ENCODE measurements at places on chromosomes 6 and 20. TPM values are rescaled to one million over a fixed set of nuclear protein-coding genes. Genes with fewer than 3 reads are reported as not detected.

DNA sequence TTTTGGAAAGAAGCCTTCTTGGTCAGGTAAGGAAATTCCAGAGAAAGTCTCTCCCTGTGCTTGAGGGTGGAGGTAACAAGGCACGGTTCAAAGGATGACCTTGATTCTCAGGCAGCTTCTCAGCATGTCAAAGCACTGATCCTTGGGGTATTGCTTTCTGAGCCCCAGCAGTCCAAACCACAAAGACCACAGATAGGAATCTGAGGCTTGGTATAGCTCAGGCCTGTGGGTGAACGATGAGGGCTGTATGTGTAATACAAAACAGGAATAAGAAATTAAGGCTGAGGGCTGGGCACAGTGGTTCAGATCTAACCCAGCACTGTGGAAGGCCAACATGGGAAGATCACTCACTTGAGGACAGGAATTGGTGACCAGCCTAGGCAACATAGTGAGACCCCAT, 70.2 kb upstream of the SLC22A1 start:
- no peak for DNase-seq

- DNase-seq, result peak; percentile 8
These were observed 125.3 kb downstream of the ATXN1 start for GRCh38 chr6:16635810-16636602.

DNA sequence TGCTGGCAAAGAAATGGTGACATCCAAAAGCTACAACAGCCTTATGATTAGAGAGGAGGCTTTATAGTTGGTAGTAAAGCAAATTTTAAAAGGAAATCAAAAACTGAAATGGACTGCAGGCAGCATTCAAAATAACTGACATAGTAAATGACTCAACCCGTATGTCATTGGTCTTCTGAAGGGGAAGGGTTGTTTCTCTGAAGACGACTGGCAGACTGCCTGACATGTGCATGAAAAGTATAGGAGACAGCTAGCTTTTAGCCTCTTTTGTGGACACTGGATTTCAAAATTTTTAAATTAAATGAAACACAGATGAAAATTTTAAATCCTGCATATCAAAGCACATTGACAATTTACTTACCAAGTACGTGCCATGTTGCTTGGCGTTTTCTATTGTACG, 90.7 kb downstream of the TRMT6 start:
- DNase-seq, result no peak

DNA sequence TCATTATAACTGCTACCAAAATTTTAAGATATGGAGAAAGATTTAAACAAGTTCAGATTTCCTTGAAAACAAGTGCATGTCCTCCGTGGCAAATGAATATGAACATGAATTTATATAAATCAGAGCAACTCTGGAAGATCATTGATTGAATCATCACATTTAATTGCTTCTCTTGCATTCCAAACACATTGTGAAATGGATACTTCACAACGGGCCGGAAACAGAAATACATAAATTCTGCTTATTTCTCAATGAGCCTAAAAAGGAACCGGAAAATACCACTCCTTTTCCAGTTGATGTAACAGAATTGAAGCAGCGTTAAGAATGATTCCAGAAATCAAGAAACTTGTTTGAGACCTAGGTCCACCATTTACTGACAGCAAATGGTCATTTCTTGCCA, 134.6 kb upstream of the BTN3A2 start:
- DNase-seq, result no peak

DNA sequence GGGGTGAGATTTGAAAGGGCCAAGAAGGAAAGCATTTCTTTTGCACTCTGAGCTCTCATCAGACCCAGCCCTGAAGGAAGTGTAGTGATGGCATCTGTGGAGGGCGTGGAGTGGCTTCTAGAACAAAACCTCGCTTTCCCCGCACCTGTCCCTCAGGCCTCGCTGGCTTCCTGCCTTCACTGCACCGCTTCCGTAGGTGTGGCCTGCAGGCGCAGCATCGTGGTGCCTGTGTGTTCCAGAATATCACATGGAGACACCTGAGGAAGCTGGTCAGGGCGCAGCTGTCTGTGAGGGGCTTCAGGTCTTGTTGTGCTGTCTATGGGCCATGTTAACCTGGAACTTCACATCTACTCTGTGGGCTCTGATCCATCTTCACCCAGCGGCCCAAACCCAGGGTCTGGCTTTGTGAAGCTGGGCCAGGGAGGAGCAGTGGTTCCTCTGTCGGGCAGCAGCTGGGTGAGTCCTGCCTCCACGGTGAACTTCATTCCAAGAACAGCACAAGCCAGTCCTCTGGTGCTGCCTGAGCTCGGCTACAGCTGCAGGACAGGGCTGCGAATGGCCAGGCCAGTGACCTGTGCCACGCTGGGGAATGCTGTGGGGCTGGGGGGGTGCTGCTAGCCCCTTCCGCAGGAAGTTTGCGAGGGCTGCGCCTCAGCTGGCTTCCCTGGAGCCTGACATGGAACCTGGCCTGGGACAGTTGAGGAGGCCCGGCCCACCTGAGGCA, 40.9 kb downstream of the DSTN start:
- no peak for DNase-seq

GRCh38 chr6:148776321-148777308, 29.8 kb downstream of the UST start:
- no peak for DNase-seq

- DNase-seq, result no peak
These were observed 206.0 kb downstream of the CD109 start for GRCh38 chr6:73901986-73902385.

- no peak for DNase-seq
These were observed 517.5 kb downstream of the CDKAL1 start for GRCh38 chr6:21051777-21052176.

DNA sequence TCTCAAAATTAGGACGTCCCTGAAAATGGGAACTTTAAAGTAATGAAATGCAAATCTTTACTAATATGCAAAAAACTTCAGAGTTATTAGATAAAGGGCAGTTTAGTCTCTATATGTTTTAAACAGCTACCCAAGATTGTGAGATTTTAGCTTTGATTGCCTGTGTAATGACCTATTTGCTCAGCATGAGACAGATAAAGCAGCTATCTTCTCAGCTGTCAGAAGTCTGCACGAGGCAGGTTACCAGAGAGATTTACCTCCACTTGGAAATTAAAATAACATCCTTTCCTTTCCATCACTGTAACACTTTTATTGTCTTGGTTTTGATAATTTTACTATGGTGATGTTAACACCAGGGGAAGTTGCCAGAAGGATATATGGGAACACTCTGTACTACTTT, 436.6 kb upstream of the OPRM1 start:
- DNase-seq, result no peak

GRCh38 chr20:20695250-20695816, 17.1 kb downstream of the RALGAPA2 start:
- no peak for DNase-seq

DNA sequence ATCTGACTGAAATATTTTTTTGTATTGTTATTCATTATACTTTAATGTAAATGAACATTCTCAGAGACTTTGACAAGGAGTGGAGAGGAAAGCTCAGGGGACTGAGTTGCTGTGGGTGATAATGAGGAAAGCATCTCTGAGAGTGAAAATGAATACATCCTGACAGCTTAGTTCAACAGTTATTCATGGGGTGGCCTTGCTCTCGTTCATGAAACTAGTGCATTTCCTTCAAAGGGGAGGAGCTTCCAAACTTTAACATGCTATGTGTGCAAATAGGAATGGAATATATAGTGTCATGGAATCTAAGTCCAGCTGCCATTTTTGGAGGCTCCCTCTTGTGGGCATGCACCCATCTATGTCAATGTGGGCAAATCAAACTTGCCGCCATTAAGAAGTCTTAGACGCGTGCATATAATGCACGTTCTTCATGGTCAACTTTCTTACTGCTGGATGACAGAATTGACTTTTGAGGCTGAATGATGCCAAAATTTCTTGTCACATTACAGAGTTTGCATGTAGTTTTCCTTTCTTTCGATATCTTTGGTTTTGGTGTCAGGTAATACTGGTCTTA, 124.3 kb upstream of the TMEM170B start:
- no peak for DNase-seq

DNA sequence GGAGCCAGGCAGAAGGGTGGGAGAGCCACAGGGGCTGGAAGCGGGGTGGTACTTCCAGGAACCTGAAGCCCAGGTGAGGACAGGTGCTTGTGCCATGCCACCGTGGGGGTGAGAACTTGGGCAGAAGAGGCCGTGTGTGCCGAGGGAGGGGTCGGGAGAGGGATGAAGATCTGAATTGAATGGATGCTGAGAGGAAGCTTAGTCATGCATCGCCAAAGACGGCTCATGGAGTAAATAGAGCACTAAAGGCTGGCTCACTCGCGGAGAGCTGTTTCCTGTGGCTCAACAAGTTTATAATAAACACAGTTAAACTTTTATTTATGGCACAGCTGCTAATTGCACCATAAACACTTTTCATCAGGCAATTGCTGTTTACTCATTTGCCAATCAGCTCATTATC, 21.7 kb upstream of the MYT1 start:
- DNase-seq, result no peak

- no peak for DNase-seq
These were observed 126.5 kb downstream of the CDK19 start for GRCh38 chr6:110688661-110689268.

GRCh38 chr20:23235173-23236027, 115.2 kb upstream of the NXT1 start:
- peak; percentile 58 for DNase-seq

- no peak for DNase-seq
These were observed 536 bp upstream of the FNDC1 start for GRCh38 chr6:159168536-159169192.

DNA sequence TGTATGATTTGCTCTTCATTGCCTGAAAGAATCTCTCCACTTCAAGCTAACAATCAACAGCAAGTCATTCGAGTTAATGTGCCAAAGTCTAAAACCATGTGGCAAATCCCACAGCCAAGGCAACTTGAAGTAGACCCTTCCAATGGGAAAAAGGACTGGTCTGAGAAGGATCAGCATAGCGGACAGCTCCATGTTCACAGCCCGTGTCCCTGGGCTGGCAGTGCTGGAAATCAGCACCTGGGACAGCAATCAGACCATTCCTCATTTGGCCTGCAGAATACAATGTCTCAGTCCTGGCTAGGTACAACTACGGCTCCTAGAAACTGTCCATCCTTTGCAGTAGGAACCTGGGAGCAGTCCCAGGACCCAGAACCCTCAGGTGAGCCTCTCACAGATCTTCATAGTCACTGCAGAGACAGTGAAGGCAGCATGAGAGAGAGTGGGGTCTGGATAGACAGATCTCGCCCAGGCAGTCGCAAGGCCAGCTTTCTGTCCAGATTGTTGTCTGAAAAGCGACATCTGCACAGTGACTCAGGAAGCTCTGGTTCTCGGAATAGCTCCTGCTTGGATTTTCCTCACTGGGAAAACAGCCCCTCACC, 1.1 kb downstream of the GJA10 start:
- DNase-seq, result peak; percentile 77

DNA sequence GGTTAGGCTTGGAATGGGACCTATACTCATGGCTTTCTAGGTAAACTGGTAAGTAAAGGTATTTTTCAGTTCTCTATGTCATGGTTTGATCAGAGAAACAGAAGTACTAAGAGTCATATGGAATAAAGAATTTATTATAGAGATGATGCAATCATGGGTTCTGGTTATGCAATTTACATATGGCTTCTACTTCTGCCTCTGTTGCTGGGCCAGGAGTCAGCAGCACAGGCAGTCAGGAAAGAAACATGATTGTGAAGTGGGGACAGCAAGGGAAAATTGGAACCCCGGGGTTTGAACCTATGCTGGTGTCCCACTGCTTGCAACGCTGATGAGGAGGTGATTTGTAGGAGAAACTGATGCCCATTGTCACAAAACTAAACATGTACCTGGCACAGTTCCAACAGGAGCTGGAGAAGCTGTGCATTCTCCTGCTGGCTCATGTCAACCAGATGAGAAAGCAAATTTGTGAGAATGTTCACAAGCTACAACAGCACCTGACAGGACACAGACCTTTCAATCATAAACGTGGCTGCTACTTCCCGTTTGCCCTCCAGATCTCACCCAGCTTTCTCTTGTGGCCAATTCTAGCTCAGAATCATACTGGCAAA, 887.1 kb downstream of the TFAP2A start:
- no peak for DNase-seq

GRCh38 chr6:95352064-95352795, 225.1 kb upstream of the MANEA start:
- DNase-seq, result peak; percentile 18

DNA sequence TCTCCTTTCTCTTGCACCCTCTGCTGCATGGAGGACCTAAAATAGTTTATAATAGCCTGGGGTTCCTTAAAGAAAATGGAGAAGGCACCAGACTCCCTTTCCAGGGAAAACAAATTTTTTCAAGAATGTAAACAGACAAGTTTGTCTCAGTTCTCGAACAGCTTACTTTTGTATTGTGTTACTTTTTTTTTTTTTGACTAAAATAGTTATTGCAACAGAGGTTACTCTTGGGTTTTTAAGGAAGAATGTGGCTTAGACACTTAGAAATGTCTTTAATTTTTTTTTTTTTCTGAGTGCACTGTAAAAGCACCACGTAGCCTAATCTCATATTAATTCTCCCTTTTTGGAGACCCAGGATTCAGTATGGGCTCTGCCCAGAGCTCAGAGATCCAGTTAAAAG, 148.7 kb upstream of the CARMIL1 start:
- DNase-seq, result no peak

GRCh38 chr6:130032758-130033340, 14.5 kb downstream of the L3MBTL3 start:
- DNase-seq, result no peak

- DNase-seq, result peak; percentile 82
These were observed 677 bp downstream of the NEURL2 start for GRCh38 chr20:45890077-45890984.

DNA sequence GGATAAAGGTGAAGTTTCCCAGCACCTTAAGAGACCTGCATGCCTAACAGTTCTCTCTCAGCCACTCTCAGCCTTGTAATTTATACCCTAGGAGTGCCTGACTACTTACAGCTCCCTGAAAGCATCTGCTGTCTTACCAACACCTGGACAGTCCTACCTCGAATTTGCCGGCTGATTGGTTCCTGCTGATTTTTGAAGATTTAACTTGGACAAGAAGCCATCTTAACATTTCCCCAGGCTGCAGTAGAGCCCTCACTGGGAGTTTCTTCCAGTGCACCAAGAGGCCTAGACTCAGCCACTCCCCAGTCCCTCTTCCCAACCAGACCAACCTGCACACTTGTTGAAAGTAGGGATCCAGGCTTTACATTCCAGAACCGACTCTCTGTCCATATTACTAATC, 174.5 kb downstream of the LINC00237 start:
- no peak for DNase-seq

Gene SLC17A2
- not detected for total RNA-seq

Gene RFX6
- total RNA-seq, result not detected

Gene METTL24
- not detected for total RNA-seq

Gene MYLIP
- total RNA-seq, result 36.3 TPM

Gene KATNA1
- total RNA-seq, result 39.7 TPM

Gene RUNX2
- 46.1 TPM for total RNA-seq

Gene VSX1
- 0.06 TPM for total RNA-seq

Gene PSMA7
- 755 TPM for total RNA-seq

Gene NRSN1
- not detected for total RNA-seq

Gene EEF1A2
- total RNA-seq, result 0.76 TPM

Gene MAP7
- 0.06 TPM for total RNA-seq

Gene BTN1A1
- not detected for total RNA-seq

Gene GPR31
- total RNA-seq, result not detected

Gene CRISP2
- total RNA-seq, result not detected

Gene KCNK16
- total RNA-seq, result not detected

Gene PACSIN1
- total RNA-seq, result not detected

Gene TSBP1
- not detected for total RNA-seq

All from SJCRH30 (cell line).